ENCODE measurements at places on chromosomes 7 and 10.

- no peak for DNase-seq
These were observed 30.9 kb downstream of the ANKRD16 start for GRCh38 chr10:5858811-5859210.

DNA sequence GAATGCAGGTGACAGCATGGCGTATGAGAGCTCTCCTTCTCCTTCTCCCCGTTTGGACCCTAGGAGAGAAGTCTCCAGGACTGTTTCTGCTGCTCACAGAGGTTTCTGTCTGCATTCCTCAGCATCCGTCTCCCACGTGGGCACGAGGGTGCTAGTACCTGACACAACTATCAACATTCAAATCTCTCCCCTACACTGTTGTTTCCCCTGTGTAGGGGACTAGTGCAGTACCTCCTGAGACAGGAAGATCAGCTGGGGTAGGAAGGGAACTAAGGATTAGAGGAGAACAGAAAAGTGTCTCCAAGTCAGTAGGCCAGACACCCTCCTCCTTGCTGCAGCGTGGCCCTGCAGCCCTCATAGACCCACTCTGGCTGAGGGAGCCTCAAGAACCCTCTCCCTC, 29.0 kb downstream of the STOX1 start:
- no peak for DNase-seq

GRCh38 chr10:32318476-32318896, 28.5 kb downstream of the EPC1 start:
- no peak for DNase-seq

GRCh38 chr10:50522908-50523307, 100.8 kb downstream of the SGMS1 start:
- DNase-seq, result no peak

DNA sequence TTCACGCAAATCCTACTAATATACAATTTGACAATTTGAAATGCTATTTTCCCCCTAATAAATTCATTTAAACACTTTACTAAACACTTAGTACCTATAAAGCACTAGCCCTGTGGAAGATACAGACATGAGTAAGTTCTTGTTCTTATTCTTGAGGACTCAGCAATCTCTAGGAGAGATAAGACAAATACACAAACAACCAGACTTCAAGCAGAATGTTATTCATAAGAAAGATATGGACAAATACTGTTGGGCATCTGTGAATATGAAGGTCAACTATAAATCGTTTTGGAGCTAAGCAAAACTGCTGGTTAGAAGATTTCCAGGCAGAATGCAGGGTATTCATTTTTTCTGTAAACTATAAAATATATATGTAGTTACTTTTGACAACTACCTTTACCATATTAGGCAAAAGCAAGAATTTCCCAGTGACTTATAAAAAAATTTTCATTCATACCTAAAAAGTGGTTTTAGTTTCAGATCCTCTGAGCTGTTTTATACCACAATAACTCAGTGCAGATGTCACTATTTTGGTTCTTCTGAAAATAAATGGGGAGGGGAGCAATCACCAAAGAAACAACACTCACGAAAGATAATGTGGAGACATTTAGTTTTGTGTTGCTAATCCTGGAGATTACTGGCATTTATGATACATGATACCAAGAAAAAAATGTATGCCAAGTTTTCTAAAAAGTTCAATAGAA, 3.8 kb downstream of the VPS41 start:
- no peak for DNase-seq

DNA sequence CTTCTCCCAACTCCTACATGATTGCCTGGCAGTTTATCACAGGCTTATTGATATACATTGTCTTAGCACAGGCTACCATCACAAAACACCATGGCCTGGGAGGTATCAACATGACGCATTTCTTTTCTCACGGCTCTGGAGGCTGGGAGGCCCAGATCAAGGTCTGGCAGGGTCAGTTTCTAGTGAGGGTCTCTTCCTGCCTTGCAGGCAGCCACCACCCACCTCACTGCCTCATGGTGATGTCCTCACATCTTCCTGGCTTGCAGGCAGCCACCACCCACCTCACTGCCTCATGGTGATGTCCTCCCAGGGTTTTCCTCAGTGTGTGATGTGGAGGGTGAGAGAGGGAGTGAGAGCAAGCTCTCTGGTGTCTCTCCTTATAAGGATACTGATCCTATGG, 599.3 kb upstream of the MKI67 start:
- DNase-seq, result no peak

DNA sequence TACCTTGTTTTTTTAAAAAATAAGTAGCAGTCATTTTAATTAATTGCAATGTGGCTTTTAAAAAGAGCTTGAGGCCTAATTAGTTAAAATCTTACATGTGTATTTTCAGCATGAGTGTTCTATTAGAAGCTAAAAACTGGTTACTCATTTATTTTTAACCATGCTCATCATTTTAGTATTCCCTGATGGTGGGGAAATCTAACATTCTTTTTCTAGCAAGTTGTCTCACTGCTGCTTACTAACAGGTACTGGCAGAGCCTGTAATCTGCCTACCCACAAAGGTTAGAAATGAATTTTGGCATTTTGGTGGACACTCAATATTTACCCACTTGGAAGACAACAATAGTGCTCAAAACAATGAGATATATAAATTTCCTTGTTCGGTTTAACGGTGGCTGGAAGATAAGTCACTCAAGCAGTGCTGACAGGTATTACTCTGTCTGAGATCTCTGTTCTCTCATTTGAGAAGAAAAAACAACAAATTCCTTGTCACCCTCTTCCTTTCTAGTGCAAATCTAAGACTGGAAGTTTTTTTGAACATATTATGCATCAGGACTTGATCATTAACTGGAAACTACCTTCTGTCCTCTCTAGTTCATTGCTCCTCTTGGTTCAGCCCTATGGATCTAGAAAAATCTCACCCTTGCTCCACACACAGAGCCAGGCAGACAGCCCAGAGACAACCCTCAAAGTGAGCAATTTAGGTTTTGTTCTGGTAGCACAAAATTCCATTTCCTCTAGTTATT, 83.3 kb downstream of the VWDE start:
- DNase-seq, result no peak

DNA sequence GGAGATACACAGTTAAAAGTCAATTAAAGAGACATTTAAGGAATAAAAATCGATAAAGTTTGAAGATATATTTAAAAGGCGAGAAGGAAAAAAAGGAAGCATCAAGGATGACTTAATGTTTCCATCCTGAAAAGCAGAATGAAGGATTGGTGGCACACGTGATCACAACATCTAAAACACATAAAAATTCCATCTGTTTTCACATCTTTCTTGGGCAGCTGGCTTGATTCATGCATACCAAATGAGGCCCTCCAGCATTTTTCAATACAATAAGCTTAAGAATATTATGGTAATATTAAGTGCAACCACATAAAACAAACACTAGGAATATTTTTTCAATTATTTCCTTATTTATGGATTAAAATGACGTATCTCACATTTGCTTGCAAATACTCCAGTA, 112.6 kb downstream of the TPK1 start:
- DNase-seq, result no peak

DNA sequence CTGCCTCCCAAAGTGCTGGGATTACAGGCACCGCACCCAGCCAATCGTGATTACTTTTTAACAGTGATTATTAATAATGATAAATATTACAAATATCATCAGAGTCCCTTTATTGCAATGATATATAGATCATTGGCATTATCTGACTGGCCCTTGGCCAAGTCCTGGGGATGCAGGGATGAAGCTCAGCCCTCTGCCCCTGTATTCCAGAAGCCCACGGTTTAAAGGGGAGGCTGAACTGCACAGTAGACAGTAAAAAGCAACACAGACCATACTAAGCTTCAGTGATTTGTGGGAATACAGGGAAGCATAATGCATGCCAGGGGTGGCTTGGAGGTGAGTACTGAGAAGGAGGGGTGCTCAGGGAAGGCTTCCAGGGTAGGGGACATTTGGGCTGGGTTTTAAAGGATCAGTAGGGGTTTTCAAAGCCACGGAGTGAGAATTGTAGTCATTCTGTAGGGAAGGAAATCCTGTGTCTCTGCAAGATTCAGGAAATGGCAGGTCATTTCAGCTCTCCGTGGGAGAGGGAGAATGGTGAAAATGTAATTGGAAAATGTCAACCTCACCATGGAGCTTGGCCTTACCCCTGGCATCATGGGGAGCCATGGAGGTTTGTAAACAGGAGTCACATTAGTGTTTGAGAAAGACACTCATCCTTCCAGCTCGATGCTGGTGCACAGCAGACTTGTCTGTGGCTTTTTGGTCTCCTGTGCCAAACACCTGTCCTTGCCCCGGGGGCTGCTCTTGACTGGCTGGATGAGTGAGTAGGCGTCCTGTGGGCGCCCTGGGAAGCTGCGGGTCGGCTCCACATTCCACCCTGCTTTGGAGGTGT, 8.8 kb downstream of the ADAMTS14 start:
- no peak for DNase-seq

- DNase-seq, result no peak
These were observed 124.5 kb downstream of the MYOF start for GRCh38 chr10:93357680-93358079.

DNA sequence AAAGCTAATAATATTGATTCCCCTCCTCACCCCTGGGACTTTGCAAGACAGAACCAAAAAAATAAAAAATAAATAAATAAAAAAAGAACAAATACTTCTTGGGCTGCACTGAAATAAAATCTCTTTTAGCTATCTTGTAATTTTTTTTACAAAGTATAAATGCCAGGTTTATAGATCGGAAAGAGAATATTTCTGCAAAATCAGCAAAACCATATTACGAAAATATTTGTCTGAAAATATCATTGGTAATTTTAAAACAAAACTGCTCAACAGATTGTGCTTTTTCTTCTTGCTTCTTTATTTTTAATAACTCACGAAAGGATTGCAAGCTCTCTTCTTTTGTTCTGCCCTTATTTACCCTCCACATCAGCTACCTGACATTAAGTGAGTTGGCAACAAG, 213.3 kb downstream of the PLXDC2 start:
- no peak for DNase-seq

DNA sequence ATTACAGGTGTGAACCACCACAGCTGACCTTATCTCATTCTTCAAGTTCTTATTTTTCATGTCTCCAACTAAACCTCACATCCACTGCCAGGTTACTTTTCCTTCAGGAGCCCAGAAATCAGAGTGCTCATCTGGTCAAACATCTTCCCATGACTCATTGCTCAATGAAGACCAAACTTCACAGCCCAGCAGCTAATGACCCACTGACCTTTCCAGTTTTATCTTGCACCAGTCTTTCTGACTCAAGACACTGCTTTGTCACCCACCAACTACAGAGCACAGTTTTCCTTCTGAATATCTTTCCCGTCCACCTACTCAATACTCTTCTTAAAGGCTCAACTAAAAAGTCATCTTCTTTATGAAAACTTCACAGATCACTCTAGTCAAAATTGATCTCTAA, 245.1 kb downstream of the CHCHD3 start:
- DNase-seq, result no peak

DNA sequence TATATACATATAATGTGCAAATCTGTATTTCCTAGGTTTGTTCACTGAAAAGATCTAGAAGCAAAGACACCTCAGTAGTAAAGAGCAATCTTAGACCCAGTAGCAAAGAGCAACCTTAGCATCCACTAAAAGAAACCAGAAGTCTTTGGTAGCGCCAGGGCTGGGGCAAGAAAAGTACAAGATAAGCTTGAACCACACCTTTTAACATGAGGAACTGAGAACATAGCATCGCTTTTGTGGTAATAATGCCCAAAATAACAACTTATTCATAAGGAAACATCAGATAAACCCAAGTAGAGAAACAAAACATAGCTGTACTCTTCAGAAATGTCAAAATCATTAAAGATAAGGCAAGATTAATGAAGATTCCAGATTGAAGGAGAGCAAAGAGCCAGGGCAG, 173.4 kb downstream of the IMMP2L start:
- DNase-seq, result no peak

Measured in stimulated activated CD4-positive, alpha-beta T cell treated with anti-CD3 and anti-CD28 coated beads, TNF-alpha, amount 100 ng/mL, for 1 hour (primary cell).